ENCODE measurements at places on chromosomes 7 and 10.
A peak's percentile ranks its signal among the peaks of the same experiment; 100 is the strongest.

DNA sequence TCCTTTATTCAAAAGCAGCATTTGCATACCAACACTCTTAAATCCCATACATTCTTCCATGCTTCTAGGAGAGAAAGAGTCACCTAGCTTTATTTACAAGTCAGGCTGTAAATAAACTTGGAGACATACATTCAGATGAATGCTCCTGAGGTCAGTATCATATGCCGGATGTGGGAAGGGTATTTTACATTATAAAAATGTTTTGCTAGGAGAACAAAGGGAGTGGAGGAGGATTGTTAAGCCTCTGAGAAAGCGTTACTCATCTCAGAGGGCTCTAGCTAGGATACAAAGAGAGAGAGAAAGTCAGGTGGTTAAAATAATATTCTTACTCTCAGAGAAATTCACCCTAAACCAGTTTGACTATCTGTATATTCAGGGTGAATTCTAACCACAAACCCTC lies 300.9 kb upstream of the NPSR1 start:
- no peak for DNase-seq

GRCh38 chr10:110215286-110216170 lies 8.1 kb downstream of the MXI1 start:
- DNase-seq, result no peak

DNA sequence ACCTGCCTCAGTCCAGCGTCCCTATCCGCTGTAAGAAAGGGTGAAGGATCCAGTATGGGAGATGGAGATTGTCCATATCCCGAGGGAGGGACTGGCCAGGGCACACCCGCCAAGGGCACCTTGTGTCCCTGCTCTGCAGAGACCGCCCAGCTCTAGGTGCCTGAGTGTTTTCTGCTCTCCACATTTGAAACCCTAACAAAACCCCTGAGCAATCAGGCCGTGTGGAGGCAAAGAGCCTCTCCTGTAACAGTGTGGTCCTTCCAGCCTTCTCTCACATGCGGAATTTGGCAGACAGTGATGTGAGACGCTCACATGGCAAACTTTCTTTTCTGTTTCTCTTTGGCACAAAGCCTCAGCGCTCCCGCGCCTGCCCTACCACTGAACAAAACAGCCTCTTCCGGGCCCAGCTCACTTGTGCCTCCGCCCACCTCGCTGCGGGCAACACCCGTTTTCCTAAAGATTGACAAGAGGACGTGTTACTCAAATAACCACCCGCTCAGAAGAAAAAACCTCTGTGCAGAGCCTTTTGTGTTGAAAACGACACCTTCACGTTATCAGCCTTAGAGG lies 514.8 kb downstream of the DNAJB6 start:
- peak; percentile 43 for DNase-seq

DNA sequence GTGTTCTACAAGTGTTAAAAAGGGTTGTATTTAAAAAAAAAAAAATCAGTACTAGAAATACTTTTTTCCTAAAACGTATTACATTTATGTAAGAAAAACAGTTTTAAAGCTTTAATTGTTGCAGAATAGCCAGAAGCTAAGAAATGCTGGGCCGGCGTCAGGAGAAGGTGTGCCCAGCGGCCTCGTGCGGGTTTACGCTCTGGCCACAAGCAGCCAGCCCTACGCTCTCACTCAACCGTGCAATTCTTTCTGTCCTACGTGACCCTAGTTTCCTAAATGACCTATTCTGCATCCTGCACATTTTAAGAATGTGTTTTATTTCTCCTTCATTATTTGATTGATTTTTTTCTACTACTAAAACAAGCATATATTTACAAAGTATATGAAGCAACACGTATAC lies 279.7 kb upstream of the KLF14 start:
- DNase-seq, result no peak

GRCh38 chr7:3128857-3129490 lies 85.3 kb upstream of the CARD11 start:
- no peak for DNase-seq

- DNase-seq, result no peak
These were observed 3.1 kb upstream of the ARID5B start for GRCh38 chr10:61898435-61898778.

DNA sequence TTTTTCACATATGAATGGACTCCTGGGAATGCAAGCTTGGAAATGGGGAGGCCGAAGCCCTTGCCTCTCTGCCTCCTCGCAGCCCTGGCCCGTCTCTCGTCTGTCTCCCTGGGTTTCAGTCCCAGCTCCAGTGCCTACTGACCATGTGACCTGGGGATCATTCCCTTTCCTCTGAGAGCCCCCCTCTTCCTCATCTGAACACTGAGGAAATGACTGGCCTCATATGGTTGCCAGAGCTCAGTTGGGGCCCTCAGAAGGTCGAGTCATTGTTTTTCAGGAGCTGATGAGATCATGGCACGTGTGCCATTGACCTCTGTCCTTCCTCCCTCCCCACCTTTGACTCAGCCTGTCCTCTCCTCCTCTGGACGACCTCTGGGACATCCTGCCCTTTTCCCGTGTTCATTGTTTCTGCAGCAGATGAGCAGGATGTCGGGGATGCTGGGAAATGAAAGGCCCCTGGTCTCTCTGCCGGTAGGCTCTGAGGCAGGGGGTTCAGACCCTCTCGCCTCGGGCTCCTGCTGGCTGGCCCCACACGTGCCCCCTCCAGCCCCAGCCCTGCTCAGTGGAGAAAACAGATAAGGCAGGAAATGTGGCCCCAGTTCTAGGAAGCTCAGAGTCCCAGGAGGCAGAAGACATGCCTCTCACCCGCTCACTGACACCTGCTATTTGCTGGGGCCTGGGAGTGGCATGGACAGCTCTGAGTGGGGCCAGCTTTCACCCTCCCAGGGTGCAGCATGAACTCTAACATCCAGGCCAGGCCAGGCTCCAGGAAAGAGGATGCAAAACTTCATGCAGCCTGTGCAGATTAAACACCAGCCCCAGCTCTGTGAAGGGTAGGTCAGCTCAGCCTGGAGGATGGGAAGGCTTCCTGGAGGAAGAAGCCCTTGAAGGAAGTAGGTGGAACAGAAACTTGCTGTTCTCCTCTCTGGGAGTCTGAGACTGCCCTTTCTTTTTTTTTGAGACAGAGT lies 8.3 kb upstream of the PPP1R35 start:
- no peak for DNase-seq

DNA sequence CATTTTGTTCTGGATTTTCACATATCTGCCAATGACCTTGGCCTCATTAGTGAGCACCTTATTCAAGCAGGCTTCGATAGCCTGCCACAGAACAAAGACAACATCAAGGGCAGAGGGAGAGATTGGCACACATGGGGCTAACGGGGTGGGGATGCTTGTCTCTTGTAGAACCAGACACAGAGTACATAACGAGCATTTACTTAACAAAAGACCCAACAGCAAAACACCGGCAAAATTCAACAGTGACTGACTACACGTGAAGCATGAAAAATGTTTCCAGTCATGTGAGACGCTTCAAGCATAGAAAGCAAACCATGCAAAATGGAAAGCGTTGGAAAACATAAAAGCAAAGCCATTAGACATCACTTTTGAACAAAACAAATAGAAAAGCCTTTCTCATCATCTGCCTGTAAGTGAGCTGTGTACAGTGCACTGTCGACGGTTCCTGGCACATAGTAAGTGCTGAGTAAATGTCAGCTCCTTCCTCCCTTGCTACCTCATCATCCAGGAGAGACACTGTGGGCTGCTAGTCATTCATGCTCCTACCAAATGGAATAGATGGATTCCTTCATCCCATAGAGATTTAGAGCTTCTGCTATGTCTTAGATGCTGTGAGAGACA lies 134.4 kb upstream of the AGK start:
- no peak for DNase-seq

GRCh38 chr7:1666823-1667565 lies 3.1 kb upstream of the ELFN1 start:
- no peak for DNase-seq

GRCh38 chr7:130732980-130733930 lies 752 bp downstream of the KLF14 start:
- DNase-seq, result no peak
